Hippocampal formation (tissue), 2 donors: ENCODE measurements at places on chromosomes 1 and 21.

GRCh38 chr21:45449658-45450422 lies 44.9 kb downstream of the COL18A1 start:
- no peak for DNase-seq

GRCh38 chr1:231190456-231190855 lies 28.6 kb downstream of the TRIM67 start:
- DNase-seq, result no peak

DNA sequence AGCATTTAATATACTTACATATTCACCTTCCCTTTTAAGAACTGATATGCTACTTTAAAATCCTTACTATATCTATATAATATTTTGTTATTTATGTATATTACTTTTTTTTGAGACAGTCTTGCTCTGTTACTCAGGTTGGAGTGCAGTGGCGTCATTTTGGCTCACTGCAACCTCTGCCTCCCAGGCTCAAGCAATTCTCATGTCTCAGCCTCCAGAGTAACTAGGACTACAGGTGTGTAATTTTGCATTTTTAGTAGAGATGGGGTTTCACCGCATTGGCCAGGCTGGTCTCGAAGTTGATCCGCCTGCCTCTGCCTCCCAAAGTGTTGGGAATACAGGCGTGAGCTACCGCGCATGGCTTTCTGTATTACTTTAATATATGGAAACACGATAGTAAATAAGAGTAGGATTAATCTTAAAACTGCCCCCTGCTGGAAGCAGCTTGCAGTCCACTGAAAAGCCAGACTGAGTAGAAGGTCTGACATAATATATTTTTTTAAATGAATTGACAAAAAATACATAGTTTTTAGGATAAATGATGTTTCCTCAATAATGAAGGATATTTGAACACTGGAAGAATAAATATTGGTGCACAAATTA lies 24.4 kb downstream of the RCAN3 start:
- no peak for DNase-seq

DNA sequence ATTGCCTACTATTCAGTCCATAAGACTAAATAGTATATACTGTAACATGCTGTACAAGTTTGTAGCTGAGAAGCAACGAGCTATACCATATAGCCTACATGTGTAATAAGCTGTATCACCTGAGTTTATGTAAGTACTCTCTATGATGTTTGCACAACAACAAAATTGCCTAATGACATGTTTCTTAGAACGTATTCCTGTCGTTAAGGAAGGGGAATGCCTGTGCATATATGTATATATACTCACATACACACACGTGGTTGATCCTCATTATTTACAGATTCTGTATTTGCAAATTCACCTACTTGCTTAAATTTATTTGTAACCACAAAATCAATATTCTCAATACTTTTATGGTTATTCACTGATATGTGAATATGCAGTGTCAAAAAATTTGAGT lies 215.6 kb downstream of the GPR52 start:
- DNase-seq, result no peak

DNA sequence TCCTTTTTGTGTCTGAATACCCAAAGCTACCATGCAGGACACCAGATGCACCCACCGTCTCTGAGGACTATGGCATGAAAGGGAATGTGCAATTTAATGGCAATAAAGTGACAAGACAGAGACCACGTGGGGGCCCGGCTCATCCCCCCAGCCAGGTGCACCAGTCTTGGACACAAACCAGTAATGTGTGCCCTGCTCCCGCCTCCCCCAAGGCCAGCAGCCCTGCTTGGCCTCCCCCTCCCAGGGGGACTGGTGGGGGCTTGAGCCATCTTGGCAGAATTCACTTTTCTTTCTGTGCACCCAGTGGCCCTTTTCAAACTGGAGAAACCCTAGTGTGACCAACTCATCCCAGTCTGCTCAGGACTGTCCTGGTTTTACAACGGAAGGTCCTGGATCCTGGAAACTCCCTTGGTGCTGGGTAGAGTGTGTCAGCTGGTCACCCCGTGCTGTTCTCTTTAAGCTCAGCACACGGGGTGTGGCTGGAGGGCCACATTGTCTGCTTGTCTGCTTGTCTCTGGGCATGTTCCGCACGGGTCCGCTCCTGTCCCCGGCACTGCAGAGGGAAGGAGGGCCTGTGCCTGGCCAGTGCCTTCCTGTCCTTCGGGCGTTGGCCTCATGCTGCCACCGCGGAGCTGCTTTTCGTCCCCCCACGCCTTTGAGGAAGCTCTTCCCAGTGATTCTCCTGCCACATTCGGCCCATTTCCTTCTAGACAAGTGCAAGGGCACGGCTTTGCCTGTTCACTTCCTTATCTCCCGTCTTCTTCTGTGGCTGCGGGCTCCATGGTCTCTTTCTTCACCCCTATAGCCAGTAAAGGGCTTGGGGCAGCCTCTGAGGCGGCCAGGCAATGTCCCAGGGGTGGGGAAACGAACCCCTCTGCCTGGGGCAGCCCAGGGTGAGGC lies 45.8 kb upstream of the TTC34 start:
- no peak for DNase-seq

DNA sequence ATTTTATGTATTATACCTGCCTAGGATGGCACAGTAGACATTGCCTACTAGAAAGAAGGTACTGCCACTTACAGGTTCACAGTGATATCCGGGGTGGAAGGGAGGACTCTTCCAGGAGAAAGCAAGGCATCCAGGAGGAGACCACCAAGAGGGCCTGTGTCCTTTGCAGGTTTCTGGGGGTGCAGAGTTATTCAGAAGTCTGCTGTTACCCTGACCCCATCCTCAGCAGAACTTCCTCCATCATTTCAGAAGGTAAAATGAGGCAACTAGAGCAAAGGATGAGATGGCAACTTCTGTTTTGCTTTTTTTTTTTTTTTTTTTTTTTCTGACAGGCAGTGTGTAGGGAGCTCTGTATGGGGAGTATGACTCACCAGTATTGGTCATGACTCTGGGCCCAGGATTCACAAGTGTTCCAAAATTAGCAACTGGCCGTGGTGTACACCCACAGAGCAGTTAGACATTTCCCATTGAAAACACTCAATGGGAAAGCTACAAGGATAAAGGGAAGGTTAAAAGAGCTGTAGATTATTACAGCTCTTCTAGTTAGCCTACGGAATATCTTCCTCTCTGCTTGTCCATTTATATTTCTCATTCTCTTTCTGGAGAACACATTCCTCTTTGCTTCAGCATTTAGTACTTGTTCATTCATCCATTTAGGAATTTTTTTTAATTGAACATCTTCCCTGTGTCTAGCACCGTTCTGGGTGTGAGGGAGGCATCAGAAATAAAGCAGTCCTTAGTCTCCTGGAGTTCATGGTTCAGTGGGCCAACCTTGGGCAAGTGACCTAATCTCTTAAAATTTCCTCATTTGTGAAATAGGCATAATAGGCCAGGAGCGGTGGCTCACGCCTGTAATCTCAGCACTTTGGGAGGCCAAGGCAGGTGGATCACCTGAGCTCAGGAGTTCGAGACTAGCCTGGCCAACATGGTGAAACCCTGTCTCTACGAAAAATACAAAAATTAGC lies 50.5 kb upstream of the PPP2R5A start:
- no peak for DNase-seq

DNA sequence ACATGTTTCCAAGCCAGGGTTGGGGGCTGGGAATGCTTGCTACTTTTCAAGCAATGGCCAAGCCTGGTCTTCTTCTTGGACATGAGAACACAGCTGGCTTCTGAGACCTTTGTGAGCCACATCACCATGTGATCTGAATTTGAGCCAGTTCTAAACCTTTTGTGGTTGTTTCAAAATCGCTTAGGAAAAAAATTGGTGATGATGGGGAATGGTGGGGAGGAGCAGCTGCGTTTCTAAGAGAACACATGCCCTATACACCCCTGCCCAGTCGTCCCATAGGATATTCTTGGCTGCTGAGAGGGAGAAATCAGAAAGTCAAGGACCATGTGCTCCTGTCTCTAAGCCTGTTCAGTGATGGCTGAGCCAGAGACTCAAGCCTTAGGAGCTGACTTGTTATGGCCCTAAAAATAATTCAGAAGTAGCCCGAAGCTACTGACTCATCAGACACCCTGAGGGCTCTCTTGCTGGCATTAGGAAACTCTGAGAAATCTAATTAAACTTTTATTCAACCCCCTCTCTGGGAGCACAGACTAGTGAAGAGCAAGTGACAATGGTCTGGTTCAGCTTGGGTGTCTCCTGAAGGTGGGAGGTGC lies 30.5 kb downstream of the CCDC185 start:
- no peak for DNase-seq

DNA sequence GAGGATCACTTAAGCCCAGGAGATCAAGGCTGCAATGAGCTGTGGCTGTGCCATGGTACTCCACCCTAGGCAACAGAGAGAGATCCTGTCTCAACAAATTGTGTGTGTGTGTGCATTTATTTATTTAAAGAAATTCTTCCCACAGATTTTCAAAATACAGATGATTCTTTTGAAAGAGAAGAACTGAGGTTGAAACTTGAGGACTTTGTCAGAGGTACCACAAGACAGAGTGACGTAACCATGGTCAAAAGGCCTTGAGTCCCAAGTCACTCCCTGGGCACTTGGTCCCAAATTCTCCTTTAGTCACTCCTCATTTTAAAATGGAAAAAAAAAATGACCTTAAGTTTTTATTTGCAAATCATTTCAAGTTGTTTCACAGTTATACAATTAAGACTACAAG lies 57.4 kb downstream of the TIAM1 start:
- no peak for DNase-seq
